ENCODE measurements at places on chromosomes 11 and 22. TPM values are rescaled to one million over a fixed set of nuclear protein-coding genes. Genes with fewer than 3 reads are reported as not detected.

The PRAME gene
- not detected for total RNA-seq

The KRTAP5-2 gene
- total RNA-seq = 0.55 TPM

The TMEM132A gene
- 13.7 TPM for total RNA-seq

The GRM5 gene
- not detected for total RNA-seq

The CCDC89 gene
- 1.3 TPM for total RNA-seq

The DESI1 gene
- total RNA-seq = 23.7 TPM

The OR51I1 gene
- not detected for total RNA-seq

The APLP2 gene
- 133 TPM for total RNA-seq

The ACRV1 gene
- total RNA-seq = not detected

The MGAT3 gene
- 1.3 TPM for total RNA-seq

The ACO2 gene
- total RNA-seq = 64.0 TPM

The TRIM22 gene
- 7.2 TPM for total RNA-seq

The EHD1 gene
- total RNA-seq = 98.9 TPM

The VSIG2 gene
- 2.3 TPM for total RNA-seq

The IL18 gene
- total RNA-seq = 295 TPM

The MMP10 gene
- not detected for total RNA-seq

The CCDC73 gene
- total RNA-seq = not detected

The HDAC10 gene
- 46.0 TPM for total RNA-seq

The CPT1B gene
- total RNA-seq = 6.3 TPM

The OR10A2 gene
- total RNA-seq = not detected
